Epithelial cell of umbilical artery (primary cell): ENCODE measurements at places on chromosomes 16 and 17. TPM values are rescaled to one million over a fixed set of nuclear protein-coding genes. Genes with fewer than 3 reads are reported as not detected.

ZSCAN10 gene
- total RNA-seq, result not detected in 2 replicates

RASD1 gene
- total RNA-seq, result 1.4 and 6.8 TPM in 2 replicates

CD300E gene
- not detected in 2 replicates for total RNA-seq

ENDOV gene
- 14.0 and 18.7 TPM in 2 replicates for total RNA-seq

CBFA2T3 gene
- not detected in 2 replicates for total RNA-seq
